ENCODE measurements at places on chromosomes 5 and 9.

DNA sequence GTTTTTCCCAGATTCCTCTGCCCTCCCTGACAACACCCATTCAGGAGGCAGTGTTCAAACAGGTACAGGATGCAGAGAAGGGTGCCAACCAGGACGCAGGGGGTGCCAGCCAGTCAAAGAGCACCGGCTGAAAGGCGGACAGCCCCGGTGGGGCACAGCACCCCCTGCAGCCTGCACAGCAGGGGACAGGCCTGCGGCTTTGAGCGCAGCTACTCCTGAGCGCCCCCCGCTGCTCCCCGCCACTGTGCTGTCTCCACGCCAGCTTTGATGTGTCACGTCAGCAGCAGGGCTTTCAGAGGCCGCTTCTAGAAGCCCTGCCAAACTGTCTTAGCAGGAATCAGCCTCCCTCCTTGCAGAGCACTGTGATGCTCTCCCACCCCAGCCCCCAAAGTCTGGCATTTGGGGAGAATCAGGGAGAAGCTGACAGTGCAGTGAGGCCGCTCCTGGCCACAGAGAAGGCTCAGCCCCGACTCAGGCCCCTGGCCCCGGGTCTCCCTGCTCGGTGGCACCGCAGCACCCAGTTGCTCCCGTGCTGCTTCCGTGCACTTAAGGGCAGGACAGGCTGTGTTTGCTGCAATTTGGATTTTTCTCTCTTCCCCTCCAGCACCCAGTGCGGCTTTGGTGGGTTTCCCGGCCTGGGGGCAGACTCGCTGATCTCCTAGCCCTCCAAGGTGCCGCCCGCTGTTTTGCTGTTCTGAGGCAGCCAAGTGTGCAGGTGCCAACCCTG, 20.3 kb downstream of the AK8 start:
- DNase-seq = no peak

- DNase-seq = no peak
Measured at GRCh38 chr5:150058480-150059126, 27.8 kb downstream of the CSF1R start.

GRCh38 chr5:36414869-36415282, 113.2 kb upstream of the RANBP3L start:
- DNase-seq = no peak

DNA sequence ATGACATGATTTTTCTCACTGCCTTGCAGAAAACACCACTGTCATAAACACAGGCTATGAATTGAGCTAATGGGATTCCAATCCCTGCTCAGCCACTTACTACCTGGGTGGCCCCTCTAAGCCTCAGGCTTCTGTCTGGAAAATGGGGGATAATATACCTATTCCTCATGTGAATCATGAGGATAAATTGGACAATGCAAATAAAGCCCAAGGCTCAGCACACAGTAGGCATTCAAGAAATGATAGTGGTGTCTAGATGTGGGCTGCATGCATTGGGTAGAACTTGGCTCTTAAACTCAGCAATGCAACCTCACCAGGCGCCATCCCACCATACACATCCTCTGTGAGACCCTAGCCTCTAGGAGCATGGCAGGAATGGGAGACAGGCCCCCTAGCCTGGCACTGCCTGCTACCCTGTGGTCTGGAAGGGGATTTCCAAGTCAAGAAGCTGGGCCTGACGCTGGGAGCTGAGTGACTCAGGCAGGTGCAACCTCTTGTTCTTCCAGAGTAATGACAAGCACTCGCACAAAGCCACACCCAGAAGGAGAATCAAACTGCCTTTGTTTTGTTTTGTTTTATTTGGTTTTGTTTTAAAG, 2.3 kb upstream of the TNIP1 start:
- peak; percentile 61 for DNase-seq

DNA sequence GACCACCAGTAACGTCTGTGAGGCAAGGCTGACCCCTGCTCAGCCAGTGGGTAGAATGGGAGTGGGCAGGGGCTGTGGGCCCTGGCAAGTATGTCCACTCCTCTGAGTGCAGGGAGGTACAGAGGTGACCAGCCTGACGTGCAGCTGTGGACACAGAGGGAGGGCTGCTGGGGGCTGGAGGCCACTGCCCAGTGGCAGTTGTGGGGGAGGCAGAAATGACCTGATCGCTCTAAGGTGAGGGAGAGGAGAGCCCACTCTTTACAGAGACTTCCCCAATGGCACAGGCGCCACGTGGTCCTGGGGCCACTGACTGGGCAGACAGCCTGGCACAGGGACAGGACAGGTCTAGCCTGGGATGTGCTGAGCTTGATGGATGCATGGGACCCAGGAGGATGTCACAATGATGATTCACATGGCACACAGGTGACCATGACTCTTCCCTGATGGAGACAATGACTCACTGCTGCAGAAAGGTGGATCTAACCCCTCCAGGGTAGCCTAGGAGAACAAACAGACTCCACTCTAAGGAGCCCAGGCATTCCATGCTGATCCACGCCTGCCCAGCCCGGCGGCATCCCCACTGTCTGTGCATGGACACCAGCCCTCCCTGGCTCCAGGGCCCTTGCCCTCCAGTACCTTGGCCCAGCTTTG, 7.7 kb downstream of the LPCAT1 start:
- DNase-seq = no peak

- no peak for DNase-seq
Measured at GRCh38 chr9:87545858-87546257, 48.2 kb downstream of the DAPK1 start.

DNA sequence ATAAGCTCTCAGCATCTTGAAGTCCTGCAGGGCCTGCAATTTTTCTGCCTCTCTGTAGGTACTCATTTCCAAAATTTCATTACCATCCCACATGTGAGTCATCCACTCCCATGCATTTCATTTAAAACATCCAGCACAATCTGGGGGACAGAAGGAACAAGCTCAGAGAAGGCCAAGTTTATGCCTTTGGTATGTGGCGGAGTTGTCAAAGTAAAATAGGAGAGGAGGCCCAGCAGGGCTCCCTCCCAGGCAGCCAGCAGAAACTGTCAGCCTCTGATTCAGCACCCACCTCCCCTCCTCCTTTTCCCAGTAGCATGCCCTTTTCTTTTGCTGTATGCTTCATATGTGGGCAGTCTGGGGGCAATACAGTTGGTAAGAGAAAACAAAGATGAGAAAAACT, 126.4 kb upstream of the ZNF366 start:
- no peak for DNase-seq

DNA sequence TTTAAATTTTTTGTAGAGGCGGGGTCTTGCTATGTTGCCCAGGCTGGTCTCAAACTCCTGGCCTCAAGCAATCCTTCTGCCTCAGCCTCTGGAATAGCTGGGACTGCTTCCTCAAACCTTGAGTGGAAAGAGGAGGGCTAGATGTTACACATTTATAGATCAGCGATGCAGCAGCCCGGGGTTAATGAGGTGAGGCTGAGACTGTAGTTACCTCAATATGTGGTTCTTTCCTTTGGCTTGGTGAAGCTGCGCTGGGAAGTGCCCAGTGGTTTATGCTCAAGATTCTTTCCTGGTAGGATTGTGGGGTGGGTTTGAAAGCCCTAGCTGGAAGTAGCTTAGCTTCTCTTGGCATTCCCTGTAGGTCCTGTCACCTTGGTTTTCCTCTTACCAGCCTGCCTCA, 22.5 kb downstream of the ZNF618 start:
- no peak for DNase-seq

DNA sequence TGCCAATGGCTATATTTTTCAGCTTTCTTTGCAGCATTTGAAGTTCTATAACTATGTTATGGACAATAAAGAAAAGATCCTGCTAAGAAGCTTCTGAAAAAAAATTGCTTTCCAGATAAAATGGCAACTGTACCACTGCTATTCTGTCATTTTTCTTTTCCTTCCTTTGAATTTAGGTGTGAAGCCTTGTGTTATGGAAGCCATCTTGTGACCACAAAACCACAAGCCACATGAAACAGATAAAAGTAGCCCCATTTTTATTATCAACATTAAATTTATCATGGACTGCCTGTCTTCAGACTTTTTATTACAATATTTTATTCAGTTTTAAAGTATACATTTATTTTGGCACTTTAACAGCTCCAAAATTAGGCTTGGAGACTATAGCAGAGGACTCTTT, 289.9 kb upstream of the ACTBL2 start:
- DNase-seq = no peak

DNA sequence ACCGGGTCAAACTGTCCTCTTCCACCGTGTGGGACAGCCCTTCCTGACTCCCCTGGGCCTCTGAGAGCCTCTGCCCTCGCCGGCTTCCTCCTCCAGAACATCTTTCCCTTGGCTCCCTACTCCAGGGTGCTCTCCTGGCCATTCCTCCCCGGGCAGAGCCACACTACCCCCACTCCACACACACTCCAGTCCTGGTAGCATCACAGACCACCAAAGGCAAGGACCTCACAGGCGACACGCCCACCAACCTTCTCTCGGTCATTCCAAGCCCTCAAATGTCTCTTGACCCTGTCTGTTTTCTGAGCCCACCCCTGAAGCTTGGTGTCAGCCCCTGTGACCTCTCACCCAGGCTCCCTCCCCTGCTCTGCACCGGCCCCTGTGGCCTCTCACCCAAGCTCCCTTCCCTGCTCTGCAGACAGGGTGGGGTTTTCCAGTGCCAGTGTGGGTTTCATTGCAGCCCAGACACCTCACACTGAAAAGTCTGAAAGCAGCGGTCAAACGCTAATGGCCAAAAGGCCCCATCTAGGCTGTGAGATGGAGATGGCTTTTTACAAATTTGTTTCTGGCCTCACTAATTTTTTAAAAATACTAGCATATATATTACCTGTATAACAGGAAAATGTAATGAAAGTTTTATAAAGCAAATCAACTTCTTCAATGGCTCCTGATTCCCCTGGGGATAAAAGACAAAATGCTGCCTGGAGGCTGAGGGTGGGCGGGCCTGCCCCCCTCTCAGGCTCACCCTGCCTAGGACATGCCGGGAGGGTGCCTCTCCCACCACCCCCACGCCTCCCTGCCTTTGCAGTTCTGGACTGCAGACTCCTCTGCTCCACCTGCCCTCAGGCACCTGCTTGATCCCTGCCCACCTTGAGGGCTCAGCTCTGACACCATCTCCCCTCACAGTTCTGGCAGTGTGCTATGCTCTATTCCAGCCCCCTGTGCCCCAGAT, 10.5 kb downstream of the LRRC26 start:
- DNase-seq = no peak
